ENCODE measurements at places on chromosomes 7 and 10.

DNA sequence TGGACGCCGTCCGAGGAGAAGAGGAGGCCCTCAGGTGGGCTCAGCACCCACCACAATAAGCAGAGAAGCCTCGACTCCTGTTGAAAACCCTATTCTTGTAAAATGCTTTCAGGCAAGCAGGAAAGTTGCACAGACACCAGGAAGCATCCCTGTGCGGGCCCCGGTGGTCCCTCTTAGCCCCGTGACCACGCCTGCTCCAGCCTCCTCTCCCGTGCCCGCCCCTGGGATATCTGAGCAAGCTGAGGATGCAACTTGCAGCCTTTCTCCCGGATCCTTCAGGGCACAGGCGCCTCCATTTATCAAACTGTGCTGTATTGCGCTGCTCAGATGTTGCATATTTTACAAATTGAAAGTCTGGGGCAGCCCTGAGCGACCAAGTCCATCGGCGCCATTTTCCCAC lies 72.7 kb downstream of the CFAP46 start:
- no peak for DNase-seq

GRCh38 chr10:95304463-95304862 lies 13.7 kb upstream of the PDLIM1 start:
- no peak for DNase-seq

DNA sequence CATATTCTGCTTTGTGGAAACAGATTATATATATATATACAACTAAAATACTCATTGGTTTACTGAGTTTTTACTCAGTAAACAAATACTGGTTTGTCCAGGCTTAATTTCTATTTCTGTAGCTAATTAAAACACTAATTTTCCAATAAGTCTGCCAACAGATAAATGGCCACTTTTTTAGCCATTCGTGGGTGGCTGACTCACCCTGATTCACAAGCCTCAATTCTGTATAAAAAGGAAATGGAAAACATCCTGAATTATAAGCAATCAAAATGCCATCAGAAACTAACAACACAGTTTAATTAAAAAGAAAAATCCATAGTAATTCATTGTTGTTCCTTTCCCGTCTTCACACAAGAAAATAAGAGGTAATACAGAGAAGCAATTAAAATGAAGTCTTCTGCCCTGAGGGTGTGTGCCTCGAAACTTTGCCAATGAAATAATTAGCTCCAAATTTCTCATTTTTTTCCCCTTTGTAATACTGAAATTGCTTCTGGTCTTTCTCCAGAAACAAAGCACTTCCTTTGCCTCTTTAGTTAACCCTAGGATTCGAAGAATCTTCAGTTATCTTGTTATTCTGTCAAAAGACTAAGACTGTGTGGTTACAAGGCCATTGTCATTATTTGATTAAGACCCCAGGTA lies 118.7 kb upstream of the PTN start:
- DNase-seq = peak; percentile 69

DNA sequence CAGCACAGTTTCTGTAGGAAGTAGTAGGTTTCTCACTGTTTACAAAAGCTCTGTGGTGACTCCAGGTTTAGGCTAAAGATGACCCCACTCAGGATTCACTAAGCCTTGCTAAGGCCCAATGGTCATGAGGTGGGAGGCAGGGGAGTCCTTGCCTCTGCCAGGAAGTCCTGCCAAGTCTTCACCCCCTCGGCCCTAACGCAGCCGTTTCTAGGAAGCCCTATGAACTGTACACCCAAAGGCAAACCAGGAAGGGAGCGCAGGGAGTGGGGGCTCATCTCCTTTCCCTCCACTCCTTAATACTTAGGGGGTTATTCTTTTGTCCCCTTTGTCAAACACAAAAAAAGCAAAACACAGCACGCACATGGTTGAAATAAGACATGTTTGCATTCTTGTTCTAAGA lies 64.6 kb downstream of the CTBP2 start:
- no peak for DNase-seq

DNA sequence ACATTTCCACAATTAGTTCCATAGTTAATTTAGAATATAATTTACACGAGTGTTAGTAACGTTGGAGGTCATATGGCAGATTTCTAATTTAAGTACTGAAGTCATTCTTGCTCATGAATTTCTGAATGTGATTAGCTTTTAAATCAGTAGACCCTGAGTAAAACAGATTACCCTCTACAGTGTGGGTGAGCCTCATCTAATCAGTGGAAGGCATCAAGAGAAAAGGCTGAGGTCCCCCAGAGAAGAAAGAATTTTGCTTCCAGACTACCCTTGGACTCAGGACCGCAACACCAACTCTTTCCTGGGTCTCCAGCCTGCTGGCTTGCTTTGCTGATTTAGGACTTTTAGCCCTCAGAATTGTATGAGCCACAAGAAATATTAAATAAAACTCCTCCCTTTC lies 33.2 kb downstream of the IFT22 start:
- no peak for DNase-seq

GRCh38 chr7:115526278-115526677 lies 504.3 kb downstream of the TFEC start:
- DNase-seq = no peak

GRCh38 chr7:21368317-21368716 lies 59.6 kb upstream of the SP4 start:
- no peak for DNase-seq
